Stimulated activated naive CD4-positive, alpha-beta T cell treated with Interleukin-2 at 50 U/mL for 16 hours (primary cell): ENCODE measurements at places on chromosomes 12 and 14.

- no peak for DNase-seq
These were observed 13.0 kb upstream of the LEMD3 start for GRCh38 chr12:65156366-65156841.

- DNase-seq = no peak
These were observed 37.8 kb downstream of the PAH start for GRCh38 chr12:102879144-102879763.

DNA sequence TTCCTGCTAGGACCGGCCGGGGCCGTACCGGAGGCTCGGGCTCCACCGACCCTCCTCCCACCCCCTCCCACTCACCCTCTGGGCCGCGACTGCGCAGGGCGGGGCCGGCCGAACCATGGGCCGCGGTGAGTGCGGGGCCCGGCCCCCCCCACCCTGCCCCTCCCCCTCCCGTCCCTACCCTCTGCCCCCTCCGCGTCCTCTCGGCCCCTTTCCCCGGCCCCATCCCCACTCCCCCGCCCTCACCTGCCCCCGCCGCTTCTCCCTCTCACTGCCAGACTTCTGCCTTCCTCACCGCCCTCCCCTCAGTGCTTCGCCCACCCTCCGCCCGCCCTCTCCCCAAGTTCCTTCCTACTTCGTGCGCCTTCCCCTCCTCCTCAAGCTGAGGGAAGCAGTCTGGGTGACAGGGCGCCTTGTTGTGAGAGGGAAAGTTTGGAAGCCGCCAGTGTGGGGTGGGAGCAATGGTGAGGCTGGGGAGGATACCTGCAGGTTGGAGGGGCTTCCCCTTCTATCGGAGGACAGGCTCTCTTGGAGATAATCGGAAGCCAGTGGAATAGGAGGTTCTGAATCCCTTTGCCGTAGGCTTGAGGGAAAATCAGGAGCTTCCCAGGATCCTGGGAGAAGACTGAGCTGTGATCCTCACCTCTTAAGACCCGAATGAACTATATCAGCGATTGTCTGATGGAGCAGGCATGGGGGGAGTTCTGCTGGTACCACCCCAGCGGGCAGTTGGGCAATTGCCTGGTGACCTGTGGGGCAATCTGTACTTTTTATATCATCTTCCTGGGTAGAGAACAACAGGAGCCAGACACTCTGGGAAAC is 472 bp downstream of the MBD6 start:
- peak; percentile 67 for DNase-seq

DNA sequence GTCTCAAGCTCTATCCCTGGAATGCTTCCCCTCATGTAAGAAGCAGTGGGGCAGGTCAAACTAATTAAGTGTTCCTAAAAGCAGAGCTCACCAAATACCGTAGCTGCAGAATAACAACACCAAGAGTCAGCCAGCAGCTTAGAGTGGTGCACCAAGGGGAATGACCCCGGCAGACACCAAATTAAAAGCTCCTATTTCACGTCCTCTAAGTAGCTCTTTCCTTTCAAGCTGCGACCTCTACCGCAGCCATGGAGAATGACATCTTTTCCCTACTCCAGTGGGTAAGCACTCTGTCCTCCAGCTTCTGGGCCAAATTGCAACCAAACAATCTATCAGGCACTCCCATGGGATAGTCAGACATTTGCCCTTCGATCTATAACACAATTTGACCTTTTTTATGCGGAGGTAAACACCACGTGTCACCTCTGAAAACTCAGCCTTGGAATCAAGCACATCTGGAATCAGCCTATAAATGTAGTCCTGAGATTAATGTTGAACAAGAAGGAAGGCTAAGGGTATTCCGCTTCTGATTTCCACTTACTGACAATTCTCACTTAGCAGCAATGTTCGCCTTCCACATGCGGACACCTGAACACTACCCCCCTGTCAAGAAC is 67.6 kb upstream of the CDKN3 start:
- no peak for DNase-seq

GRCh38 chr14:87108726-87109125 is 884.3 kb downstream of the GALC start:
- DNase-seq = no peak

DNA sequence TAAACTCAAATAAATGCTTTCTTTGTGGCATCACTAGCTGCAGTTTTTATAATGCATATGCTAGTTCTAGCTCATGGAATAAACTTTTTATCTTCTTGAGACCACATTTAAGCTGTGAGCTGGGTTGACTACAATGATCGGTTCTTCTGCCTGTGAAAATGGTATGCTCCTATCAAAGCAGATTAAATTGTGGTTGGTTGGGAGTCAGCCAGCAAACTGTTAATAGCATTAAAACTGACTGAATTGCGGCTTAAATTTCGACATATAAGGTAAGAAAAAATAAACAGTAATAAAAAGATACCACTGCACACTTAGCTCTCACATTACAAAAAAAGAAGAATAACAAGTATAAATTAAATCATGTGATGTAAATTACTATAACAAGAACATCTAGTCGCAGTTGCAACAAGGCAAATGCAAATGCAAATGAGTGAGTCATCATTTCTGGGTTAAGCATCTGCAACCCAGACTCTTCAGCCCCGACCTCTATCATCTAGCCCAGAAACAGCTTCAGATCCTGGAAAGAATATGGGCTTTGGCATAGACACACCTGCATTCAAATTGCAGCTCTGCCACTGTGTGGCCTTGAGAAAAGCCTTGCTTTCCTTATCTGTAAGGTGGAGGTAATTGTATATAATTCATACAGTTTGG is 19.8 kb upstream of the DHRS7 start:
- DNase-seq = no peak

GRCh38 chr12:128727999-128728398 is 95.8 kb downstream of the SLC15A4 start:
- DNase-seq = no peak

DNA sequence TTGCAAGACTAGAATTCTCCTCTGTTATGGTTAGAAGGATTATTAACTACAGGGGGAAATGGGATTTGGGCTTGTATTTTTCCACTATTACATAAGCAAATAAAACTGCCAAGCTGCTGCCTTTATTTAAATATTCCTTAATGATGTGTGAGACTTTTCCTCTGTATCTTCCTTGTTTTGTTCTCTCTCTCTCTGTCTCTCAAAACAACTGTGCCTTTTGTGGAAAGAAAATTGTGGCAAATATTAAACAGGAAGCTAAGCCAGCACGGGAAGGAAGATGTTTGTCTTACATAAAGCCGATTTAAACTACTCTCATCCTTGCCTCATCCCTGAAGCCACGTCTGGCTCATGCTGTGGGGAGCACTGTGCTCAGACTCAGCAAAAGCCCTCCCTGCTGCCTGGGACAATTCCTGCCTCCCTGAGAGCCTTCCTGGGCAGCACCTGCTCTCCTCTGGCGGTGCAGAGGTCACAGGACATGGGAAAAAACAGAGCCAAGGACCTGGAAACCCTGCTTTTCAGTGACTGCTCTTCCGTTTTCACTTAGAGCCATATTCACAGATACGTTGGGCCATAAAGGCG is 237.2 kb downstream of the SLC15A4 start:
- no peak for DNase-seq

GRCh38 chr12:49548822-49549648 is 10.2 kb downstream of the KCNH3 start:
- DNase-seq = no peak

- DNase-seq = peak; percentile 59
These were observed 29.2 kb downstream of the FOS start for GRCh38 chr14:75307700-75308379.

- DNase-seq = no peak
These were observed 61.0 kb downstream of the EPS8 start for GRCh38 chr12:15728118-15728598.

- no peak for DNase-seq
These were observed 16.3 kb downstream of the CAPZA3 start for GRCh38 chr12:18754124-18754707.

DNA sequence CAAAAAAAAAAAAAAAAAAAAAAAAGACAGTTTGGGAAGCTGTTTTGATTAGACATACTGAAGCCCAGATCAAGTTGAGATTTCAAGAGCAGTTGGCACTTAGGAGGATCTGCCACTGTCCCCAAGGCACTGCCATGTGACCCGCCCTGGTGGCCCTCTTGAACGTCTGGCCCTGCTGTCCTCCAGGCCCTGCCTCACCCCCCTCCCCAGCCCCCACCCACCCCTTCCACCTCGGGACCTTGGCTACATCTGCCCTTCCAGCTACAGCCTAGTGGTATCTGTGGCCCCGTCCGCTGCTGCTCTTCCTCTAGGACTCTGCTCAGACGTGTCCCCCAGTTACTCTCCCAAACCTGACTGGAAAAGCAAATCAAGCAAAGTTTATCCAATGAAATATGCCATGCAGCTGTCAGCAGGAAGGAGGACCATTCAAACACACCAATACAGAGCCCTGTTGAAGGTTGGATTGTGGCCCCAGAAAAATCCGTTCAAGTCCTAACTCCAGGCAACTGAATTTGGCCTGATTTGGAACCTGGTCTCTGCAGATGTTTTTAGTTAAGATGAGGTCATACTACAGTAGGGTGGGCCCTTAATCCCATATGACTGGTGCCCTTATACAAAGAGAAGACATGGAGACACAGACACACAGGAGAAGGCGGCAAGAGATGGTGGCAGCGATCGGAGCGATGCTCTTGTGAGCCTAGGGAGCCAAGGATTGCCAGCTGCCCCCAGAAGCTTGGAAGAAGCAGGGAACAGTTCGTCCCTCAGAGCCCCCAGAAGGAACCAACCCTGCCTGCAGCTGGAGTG is 17.7 kb downstream of the SLC25A29 start:
- DNase-seq = no peak

DNA sequence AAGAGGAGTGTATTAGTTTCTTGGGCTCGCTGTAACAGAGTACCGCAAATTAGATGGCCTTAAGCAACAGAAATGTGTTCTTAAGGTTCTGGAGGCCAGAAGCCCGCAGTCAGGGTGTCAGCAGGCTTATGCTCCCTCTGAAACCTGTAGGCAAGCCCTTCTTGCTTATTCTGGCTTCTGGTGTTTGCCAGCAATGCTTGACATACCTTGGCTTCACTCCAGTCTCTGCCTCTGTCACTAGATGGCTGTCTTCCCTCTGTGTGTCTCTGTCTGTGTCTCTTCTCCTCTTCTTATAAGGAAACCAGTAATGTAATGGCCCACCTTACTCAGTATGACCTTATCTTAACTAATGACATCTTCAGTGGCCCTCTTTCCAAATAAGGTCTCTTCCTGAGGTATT is 85.1 kb downstream of the DERA start:
- DNase-seq = no peak

DNA sequence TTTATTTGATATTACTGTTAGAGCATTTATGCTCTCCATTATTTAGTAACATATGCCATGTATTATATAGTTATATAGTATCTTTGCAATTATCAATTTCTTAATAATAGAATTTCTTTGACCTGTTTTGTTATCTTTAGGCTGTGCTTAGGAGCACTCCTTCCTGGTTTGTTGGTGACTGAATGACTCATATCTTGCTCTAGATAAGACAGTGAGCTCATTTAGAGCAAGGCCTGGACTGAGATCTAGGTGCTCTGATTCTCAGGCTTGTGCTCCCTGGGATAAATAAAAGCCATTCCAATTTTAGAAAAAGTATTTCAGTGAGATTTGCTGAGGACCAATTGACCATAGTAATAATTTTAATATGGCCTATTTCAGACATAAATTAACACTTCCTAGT is 951.2 kb downstream of the FLRT2 start:
- DNase-seq = no peak

DNA sequence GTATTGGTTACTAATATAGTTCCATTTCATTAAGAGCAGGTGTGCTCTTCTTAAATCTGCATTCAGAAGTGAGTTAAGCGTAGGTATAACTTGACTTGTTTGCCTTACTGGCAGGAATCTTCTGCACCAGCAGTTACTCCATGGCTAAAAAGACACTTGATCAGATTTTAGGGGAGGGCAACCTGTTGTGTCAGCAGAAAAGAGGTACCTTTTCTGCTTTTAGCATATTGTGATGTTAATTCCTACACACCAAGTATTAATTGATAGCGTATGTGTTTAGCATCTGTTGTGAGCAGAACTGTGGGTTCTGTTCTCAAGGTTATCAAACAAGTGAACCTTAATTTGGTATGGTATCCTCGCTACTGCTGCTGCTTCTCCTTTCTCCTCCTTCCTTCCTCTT is 38.3 kb downstream of the TTLL5 start:
- DNase-seq = no peak

DNA sequence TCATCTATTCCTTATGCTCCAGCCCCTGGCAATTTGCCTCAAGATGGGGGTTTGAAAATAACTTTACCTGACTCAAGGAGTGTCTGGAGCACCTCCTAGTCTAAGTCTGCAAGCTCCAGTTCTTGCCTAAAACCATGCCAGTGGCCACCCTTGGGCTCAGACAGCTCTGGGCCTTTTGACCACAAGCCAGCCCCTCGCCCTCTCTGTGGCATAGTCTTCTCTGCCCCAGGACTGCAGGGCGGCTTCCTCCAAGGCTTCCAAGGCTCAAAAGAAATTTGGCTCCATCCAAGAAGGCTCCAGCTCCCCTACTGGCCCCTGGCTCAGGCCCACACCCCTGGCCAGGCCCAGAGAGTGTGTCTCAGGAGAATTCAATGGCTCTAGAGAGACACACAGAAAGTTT is 14.8 kb downstream of the ACVRL1 start:
- no peak for DNase-seq

- DNase-seq = no peak
These were observed 384.0 kb upstream of the FOXG1 start for GRCh38 chr14:28382444-28383190.

GRCh38 chr14:103141117-103141796 is 18.0 kb downstream of the TNFAIP2 start:
- DNase-seq = no peak

DNA sequence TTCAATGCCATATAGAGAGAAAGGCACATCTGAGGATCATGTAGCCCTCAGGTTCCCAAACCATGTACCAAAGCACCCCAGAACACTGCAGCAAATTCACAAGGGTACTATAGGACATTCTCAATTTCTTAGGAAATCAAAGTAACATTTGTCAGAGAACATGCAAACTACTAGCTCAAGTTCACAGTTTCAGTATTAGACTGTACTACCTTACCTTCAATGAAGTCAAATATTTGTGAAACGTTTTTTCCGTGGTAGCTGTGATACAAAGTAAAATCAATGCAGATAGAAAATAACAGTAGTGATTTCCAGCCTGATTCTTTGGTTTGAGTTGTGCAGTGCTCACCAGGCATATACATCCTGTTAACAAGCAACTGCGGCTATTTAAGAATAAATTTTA is 197.1 kb downstream of the MED13L start:
- no peak for DNase-seq
